ENCODE measurements at places on chromosomes 2 and 18.

DNA sequence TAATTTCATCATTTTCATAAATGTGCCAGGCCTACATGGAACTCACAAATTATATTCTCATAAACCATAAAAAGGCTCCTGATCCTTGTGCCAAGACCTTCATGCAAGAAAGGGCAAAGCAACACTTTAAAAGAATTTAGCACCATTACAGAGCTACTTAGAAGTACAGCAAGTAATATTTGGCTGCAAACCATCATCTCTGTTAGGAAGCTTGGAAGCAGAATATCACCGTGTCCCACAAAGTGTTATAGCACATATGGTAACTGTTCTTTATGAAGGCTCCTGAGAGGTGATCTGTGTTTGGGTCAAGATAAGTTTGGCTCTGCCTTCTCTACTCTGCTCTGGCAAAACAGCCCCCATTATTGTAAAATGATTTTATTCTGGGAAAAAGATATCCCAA lies 59.7 kb upstream of the KCNJ3 start:
- no peak for DNase-seq

GRCh38 chr2:171327043-171327496 lies 106.7 kb downstream of the METTL8 start:
- no peak for DNase-seq

DNA sequence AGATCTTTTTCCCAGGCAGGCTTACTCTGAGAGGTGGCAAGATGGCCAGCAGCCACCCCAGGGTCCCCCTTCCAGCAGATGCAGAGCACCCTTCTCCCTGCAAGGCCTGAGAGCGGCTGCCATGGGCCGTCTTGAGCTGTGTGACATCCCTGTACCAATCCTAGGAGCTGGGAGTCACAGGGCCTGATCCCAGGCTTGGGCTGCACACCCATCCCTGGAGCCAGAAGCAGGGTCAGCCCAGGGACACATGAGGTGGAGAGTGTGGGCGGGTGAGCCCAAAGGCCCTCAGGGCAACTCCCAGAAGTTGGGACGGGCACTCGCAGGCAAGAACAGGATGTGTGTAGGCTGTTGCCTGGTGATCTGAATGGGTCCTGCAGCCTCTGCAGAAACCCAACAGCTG lies 40.5 kb downstream of the CROCC2 start:
- DNase-seq = no peak

DNA sequence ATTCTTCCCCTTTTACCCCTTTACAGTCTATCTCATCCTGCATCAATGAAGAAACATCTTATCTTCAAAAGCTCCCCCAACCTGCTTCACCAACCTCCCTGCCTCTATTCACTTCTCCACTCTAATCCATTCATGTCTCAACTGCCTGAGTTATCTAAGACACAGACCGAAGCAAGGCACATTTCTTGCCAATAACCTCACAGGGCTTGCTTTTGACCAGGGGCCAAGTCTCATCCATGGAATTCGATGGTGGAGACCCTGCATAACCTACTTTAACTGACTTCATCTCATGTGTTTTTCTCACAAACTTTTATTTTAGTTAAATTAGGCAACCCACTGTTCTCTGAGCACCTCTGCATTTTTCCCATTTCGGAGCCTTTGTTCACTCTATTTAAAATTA lies 69.7 kb downstream of the MYCN start:
- DNase-seq = no peak

DNA sequence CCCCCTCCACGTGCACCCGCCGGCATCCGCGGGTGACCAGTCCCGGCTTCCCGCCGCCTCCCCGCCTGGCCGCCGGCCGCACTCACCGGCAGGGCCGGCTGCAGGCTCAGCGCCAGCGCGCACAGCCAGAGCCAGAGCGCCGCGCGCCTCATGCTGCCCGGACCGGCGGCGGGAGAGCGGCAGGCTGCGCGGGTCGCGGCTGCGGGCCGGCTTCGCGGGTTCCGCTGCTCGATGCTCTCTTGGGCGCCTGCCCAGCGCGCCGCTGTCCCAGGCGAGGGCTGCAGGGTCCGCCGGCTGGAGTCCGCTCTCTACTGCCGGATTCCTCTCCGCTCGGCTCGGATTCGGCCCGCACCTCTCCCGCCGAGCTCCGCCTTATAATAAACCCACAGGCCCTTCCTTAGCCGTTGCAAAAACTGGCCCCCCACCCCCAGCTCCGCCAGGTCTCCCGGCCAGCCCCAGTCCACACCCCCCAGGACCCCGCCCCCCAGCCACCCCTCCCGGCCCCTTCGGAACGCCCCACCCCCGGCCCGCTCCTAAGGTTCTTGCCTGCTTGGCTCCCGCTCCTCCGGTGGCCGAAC lies at the start of gene SDC1:
SDC1 (minus strand) TSS at position 415 of the 578 bp plus-strand sequence; CDS start at position 152, 263 bp downstream.
- no peak for DNase-seq

DNA sequence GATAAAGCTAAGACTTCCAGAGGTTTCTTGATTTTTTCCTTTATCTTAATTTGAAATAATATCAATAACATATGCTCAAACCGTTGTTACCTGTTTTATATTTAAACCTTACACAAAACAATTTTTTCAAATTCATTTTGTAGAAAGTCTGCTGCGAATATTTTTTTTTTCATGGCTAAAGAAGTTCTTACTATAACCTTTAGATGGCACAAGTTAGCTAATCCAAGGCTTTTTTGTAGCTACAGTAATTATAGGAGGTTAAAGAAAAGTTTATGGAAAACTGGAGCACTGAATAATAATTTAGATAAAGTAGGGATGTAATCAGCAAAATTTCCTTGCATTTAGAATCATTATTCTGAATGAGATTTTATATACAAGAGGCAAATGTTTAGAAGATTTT lies 78.0 kb upstream of the PNPT1 start:
- no peak for DNase-seq

DNA sequence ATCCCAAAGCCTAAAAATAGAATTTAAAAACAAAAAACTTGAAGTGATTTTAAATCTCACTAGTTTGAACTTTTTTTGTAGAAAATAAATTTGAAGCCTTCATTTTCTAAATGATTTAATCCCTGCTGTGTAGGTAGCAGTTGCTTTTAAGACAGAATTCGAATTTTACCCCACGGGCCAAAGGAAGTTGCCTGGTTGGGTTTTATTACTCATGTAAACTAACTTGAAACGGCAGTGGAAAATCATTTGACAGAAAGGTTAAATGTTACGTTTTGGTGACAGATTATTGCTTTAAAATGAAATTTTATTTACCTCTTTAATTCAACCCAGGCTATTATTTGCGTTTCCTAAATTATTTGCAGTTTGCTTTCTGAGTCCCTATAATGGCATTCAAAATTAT lies 2.0 kb downstream of the MAPRE2 start:
- no peak for DNase-seq

- no peak for DNase-seq
These were observed 73.6 kb upstream of the RGPD5 start for GRCh38 chr2:109720380-109721106.

GRCh38 chr2:95361216-95361980 lies 41.1 kb upstream of the FAHD2A start:
- no peak for DNase-seq

All from KG1 (cell line).